Stimulated activated CD4-positive, alpha-beta T cell treated with anti-CD3 and anti-CD28 coated beads, Interleukin-1b, Interleukin-23, amount 100 ng/mL, for 1 hour (primary cell): ENCODE measurements at places on chromosomes 1 and 21.

DNA sequence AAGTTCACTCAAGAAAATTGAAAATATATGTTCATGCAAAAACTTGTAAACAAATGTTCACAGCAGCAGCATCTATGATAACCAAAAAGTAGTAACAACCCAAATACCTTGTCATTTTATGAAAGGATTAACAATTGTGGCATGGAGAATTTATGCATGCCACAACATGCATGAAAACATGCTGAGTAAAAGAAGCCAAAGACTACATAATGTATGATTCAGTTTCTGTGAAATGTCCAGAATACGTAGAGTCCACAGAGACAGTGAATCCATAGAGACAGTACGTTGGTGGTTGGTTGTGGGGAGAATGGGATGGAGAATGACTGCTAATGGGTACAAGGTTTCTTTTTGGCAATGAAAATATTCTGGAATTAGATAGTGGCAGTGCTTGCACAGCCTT is 148.7 kb downstream of the MAST2 start:
- no peak for DNase-seq

DNA sequence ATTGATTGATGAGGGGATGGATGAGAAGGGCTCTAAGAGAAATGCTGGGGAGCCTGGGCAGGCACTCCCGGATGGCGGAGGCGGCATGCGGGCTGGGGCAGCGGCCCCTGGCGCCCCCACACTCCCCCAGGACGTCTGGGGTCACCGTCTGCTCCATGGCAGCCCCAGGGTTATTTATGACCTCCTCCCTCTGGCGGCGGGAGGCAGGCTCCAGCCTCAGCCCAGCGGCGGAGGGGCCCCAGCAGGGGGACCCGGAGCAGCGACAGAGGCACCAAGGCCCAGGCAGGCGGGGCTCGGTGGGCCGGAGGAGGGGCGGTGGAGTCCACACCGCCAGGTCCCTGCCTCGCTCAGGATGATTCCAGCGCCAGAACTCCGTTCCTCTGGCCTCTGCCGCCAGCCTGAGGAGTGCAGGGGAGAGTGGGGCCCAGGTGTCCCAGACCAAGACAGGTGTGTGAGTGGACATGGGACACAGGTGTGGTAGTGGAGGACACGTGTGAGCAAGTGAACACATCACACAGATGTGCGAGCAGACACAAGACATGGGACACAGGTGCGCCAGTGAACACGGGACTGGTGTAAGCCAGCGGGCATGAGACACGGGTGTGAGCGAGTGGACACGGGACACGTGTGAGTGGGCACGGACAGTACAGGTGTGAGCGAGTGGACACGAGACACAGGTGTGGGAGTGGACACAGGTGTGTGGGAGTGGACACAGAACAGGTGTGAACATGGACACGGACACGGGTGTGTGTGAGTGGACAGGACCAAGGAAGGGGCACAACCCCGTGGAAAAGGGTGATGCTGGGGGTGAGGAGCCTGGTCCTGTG is 2.5 kb upstream of the SAMD11 start:
- no peak for DNase-seq

DNA sequence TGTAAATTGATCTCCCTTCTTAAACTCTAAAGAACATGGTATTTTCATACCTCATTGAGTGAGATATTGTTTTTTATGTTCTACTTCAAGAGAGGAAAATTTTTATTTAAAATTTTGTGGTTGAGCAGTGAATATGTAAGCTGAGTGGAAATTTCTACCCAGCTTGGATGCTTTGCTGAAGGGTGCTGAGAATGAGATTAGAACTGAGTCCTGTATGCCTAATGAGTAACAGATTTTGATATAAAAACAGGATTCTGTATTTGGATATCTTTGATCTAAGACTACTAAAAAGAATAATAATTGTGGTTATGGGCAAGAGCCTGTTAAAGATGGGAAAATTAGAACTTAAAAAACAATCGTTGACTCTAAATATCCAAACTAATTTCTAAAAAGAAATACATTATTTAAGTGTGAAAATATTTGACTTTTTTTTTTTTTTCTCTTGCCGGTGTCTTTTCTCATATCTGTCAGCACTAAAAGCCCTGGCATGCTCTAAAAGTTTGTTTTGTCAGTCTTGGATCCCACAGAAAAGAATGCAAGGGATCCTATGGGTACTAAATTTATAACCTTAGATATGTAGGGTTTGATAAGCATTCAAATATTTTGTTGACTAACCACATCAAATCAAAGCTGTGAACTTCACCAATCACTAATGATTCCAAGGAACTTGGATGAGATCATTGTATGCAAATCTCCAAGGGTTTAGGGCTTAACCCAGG is 652.3 kb downstream of the PTPRC start:
- DNase-seq = no peak

DNA sequence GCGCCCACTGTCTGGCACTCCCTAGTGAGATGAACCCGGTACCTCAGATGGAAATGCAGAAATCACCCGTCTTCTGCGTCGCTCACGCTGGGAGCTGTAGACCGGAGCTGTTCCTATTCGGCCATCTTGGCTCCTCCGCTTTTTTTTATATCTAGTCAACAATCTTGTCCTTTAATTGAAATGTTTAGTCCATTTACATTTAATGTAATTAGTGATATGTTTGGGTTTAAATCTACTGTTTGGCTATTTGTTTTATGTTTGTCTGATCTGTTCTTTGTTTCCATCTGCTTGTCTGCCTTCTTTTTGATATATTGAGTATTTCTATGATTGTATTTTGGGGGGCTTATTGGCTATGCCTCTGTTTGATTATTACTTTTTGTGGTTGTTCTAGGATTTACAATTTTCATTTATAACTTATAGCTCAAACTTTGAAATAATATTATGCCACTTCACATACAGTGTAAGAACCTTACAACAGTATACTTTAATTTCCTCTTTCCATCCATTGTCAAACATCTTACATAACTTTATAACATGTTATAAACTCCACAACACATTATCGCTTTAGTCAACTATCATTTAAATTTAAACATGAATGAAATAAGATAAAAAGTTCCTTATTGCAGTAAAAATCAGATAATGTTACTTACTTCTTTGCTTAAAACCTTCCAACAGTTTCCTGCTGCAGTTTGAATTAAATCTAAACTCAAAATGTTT is 16.5 kb upstream of the RYR2 start:
- no peak for DNase-seq

- DNase-seq = no peak
Observed at GRCh38 chr1:63822540-63822939, 48.7 kb downstream of the ROR1 start.

- DNase-seq = no peak
Observed at GRCh38 chr1:113868387-113869083, 3.0 kb downstream of the PTPN22 start.

DNA sequence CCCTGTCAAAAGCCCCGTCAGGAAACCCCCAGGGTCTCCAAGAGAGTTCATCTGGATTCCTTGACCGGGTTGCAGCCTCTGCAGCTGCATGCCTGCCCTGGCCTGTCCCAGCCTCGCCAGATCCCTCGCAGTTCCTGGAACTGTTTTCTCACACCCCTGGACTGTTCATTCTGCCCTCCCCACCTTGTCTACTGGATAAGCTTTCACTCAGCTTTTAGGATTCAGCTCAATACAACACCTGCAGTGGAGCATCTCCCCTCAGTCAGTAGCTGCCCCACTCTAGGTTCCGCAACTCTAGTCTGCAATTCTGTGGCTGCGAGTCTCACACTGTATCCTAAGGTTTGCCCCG is 67.2 kb downstream of the FAM163A start:
- no peak for DNase-seq

DNA sequence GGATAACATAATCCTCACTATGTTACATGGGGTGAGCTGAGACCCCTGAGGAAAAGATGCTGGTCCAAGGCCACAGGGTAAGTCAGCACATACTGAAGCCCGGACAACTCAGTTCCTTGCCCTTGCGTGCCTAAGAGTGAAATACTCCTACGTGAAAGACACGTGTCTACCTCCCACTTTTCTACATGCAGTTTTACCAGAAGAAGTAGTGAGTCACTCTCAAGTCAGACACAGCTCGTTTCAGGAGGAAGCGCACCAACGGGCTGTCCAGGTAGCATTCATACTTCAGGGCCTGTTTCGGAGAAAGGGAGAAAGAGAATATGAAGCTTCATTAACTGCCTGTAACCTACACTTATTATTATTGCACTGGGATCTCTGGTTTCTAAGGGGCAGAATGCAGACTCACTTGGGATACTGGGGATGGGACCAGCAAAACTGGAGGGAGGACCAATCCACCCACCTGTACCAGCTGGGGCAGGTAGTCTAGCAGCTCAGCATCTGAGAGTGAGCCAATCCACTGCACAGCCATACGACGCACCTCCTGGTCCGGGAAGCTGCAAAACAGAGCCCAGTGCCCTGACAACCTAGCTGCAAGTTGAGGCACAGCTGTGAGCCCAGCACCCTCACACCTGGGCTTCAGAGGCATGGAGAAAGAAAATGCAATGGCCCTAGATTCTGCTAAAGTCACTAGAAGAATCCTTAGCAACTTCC is 32.4 kb upstream of the PPP1R15B start:
- no peak for DNase-seq

DNA sequence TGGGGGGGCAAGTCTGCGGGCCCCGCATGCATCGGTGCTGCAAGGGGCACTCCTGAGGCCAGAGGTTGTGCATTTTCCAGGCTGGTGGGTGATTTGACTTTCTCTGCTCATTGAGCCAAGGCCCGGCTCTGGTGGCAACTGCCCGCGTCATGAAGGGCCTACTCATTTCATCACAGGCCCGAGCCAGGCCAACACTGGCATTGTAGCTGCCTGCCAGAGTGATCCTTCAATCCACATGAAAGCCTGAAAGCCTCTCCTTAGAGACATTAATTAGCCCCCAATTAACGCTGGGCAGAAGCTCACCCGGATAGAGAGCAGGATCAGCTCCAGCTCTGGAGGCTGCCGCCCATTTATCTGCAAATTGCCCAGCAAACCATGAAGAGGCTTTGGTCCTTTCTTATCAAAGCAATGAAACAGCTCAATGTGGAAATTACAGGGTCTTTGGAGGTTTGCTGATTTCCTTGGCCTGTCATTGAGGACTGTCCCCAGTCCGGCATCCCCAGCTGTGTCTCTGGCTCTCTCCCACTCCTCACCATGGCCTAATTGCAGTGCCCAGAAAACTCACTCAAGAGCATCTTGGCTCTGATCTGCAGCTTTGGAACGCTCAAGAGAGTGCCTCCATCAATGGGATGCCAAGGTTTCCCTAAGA is 50.4 kb upstream of the STUM start:
- DNase-seq = no peak

GRCh38 chr1:5478961-5479360 is 513.3 kb downstream of the NPHP4 start:
- no peak for DNase-seq

DNA sequence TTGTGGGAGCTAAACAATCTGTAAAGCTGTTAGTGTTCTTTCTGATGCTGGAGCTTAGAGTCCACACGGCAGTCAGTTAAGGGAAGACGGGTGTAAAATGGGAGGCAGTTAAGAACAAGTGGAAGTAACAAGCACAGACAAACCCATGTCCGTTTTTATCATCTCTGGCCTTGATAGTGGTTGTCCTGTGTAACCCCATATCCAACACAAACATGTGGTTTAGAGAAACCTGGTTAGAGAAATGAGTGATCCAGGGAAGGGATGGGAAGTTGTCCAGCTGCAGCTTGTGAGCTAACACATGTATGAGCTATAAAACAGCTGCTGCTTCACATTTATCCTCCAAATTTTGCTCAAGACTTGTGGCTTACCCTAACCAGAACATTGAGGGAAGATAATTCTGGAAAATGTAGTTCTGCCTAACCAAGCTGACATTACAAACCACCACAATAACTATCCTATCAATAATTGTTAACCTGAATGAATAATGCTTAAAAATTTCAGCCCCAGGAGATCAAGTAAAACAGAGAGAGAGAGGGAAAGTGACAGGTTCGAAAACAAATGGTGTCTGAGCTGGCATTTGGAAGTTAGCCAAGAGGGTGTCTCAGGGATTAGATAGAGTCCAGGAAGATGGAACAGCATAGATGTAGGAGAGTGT is 10.6 kb upstream of the C1orf162 start:
- DNase-seq = no peak

DNA sequence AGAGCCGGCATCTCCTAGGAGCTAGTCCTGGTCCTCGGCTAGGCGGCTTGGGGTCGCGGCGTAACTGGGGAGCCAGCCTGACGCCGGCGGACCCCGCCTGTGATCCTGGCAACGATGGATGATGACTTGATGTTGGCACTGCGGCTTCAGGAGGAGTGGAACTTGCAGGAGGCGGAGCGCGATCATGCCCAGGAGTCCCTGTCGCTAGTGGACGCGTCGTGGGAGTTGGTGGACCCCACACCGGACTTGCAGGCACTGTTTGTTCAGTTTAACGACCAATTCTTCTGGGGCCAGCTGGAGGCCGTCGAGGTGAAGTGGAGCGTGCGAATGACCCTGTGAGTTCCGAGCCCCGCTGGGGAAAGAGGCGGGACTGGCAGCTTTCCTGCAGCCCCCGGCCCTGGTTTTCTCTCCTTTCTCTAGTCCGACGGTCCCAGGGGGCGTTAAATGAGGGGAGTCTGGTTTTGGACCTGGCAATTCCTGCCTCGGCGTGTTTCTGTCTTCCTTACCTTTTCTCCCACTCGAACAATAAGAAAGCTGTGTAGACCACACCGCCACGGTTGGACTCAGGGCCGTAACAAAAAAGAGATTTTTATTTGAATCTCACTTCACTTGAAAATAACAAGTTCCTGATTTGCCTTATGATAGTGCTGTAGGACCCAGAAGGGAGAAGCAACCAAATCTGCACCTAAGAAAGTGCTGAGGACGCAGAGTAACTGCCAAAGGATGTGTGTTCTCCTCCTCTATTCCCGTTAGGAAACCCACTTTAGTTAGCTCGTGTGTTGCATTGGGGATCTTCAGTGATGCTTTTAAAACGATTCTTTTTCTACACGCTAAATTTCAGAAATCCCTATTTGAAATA is at the start of gene SPRTN:
Gene SPRTN (plus strand): TSS at position 24 of the 859 bp plus-strand sequence. CDS start 91 bp downstream, at position 115.
- DNase-seq = no peak

- DNase-seq = no peak
Observed at GRCh38 chr1:83692524-83693381, 306.2 kb downstream of the TTLL7 start.

DNA sequence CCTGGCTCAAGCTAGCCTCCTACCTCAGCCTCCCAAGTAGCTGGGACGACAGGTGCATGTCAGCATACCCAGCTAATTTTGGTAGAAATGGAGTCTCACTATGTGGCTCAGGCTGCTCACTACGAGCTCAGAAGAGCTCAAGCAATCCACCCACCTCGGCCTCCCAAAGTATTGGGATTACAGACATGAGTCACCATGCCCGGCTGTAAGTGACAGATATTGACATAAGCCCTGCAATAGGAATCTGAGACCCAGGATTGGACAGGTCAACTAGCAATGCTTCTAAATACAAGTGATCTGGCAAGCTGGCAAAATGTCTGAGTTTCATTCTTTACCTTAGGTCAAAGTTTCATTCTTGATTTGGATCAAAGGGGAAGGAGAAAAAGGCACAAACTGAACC is 40.5 kb upstream of the H6PD start:
- no peak for DNase-seq
